ENCODE measurements at places on chromosomes 3 and 15.

DNA sequence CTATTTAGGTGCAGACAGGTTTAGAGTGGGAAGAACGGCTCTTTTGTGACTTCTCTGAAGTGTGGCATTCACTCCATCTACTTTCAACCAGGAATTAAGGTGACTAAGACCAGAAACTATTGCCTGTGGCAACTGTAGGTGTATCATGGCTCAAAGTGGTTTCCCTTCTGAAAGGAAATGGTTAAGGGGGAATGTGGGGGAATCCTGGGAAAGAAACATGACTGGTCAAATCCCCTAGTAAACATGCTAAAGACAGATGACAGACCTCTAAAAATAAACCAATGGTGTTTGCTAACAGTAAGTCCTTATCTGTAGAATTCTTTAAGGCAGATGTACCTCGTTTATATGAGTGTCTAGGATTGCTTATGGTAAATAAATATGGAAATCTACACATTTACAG is 56.9 kb downstream of the MEGF11 start:
- DNase-seq = no peak

- no peak for DNase-seq
Measured at GRCh38 chr3:34777386-34777785, 861.9 kb upstream of the ARPP21 start.

DNA sequence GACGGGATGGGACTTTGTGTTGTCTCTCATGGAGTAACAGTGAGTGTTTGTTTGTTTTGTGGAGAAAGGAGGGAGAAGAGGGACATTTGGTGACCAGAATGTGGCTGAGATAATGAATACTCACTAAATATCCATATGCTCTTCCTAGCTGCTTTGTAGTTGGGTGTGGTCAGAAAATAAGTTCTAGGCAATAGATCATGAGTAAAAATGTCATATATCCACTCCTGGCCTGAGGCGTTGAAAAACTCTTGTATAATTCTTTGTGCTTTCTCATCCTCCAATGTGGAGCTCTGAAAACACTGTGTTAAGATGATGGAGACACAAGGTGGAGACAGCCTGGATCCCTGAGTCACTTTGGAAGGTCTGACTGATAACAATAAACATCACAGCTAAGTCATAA is 28.0 kb upstream of the IL16 start:
- DNase-seq = no peak

DNA sequence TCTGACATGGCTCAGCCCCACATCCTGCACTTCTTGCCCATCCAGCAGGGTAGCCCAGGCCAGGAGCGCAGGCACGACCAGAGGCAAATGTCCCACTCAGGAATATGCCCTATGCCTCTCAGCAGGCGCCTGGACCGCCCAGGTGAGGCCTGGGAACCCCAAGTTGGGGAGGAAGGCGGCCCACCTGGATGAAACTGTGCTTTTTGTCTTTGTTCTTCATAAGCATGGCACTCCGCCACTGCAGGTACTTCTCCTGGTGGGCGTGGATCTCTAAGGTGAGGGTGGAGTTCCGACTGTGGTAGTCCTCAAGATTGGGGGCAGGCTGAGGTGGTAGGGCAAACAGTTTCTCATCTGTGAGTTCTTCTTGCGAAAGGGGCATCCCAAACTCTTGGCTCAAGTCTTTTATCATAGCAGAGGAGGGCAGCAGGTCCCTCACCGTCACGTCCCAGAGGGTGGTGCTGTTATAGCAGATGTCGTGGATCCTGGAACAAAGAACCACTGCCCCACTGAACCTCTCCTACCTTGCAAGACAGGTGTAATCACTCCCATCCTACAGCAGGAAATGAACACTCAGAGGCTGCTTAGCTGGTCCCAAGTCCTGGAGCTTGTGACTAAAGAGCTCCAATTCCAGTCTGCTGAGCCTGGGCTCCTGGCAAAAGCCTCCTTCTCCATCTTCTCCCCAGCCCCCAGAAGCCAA is 53.2 kb downstream of the ACAD9 start:
- no peak for DNase-seq

DNA sequence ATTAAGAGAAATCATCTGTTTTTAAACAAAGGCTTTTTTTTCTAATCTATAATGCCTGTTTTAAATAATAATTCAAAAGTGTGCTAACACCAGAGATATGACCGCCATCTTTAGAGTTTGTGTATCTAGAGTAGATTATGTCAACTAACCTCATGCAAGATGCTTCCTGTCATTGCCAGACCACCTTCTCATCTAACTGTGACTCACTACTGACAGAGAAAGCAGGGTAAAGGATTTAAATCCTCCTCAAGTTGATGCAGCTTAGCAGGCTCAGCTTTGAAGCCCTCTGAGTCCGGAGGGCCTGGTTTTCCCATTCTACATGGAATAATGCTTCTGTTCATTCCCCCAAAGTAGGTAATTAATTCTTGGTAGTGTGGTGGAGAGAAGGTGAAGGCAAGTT is 108.5 kb downstream of the ECT2 start:
- DNase-seq = no peak

DNA sequence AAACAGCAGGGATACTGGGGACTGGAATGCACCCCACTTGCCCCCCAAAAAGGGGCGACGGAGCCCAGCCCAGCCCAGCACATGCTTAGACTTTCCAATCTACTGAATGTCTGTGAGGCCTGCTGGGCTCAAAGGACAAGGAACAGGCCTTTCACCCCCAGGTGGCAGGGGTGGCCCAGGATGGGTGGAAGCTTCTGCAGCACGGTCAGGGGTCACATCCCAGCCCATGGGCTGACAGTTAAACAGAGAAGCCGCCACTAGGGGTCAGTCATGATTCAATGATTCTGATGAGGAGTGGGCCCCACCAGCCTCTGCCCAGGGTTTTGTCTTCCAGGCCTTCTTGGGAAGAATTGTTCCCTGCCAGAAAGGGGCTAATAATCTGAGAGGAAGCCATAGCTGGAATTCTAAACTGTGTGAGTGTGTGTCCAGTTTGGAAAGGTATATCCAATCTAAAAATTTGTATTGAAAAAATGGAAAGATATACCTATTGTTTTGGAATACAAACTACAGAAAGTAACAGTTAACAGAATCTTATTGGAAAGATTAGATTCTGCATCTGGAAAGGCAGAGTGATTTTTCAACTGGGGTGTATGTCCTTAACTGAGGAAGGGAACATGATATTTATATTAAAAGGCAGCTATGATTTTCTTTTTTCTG is 2.2 kb downstream of the CHRNB4 start:
- DNase-seq = peak; percentile 72

DNA sequence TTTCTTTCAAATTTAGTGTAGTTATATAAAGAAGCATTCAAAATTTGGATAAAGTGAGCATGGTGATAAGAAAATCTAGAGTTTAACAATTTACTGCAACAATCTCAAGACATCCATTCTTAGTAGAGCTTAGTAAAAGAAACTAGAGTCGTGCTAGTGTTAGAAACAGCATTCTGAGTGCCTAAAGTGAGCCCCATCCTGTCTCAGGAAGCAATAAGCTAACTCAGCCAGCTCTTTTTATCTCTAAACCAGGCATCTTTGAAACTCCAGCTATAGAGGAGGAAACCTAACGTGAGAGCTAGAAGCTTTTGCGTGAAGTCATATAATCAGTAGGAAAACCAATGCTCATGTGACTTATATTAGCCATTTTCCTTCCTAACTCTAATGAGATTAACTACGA is 1187.1 kb upstream of the EPHA6 start:
- no peak for DNase-seq

DNA sequence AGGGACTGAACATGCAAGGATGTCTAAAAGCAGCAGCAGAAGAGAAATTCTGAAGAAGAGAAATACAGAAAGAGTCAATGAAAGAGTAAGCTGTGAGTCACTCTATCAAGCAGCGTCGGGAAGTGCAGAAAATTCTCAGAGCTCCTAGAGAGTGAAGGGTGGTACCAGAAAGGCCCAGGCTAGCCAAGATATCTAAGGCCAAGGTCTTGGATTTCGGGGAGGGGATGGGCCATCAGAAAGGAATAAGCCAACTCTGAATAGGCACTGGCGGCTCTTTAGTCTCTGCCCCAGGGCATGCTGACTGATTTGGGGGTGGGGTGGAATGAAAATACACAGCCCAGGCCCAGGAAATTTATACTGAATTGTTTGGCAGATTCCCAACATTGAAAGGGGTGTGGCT is 70.8 kb downstream of the GPR156 start:
- DNase-seq = no peak

DNA sequence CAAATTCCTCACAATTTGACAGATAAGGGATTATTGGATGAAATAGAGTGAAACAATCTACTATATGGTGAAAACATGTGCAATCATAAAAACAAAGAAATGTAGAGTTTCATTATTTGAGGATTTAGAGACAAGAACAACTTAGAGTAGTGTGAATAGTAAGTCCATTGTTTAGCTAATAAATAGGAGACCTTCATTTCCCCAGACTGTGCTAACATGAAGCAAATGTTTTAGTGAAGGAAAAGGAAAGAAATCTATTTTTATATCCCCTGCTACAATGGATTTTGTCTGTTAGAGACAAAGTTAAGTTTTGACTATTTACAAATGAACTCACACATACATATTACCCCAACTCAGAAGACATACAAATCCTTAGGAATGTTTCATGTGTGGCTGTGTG is 77.8 kb downstream of the EFL1 start:
- no peak for DNase-seq

GRCh38 chr3:56251343-56251945 is 216.8 kb downstream of the ERC2 start:
- DNase-seq = no peak

DNA sequence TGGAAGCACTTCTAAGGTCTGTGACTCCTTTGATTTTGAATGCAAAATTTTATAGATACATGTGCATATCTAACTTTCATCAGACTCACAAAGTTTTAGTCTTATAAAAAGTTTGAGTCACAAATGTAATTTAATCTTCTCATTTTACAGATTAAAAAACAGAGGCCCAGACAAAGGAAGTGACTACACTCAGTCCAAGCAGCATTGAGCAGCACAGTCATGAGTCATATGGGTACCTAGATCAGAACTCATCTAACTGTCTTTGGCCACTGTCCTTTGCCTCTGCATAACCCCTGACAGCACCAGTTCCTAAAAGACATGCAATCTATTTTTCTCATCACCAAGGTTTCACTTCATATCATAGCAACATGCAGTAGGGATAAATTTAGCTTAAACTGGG is 210.7 kb upstream of the KCNH8 start:
- DNase-seq = no peak

DNA sequence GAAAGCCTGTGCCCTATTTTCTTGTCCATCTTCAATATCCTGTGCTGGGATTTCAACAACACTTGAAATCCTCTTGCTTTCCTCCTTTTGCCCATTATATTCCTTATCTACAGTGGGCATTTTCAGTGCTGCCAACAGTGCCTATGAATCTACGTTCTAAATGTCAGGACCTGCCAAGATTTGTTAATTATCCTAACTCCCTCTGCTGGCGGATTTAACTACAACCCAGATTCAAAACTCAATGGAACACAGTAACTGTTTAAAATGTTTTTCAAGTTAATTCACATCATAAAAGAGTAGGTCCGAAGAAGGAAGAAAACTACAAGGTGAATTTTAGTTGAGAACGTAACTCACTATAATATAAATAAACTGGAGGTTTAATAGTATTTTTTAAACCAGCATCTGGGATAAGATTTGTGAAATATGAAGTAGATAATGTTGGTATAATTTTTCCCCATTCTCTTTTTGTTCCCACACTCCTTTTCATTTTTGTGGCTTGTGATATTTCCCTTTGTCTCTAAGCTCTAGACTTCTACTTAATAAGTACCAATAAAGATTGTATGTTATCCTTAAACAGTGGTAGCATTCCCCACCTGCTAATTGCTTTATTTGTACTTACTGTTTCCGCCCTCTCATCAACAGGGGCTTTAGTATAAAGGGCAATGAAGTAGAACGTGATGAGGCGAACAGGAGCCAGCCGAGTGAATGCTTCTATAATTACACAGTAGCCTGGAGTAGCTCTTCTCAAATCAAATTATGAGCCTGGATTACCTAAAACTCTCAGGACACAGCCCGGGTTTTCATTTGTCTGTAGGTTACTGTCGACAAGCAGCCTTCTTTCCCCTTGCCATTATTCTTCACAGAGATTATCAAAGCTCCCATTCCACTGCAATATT is 302.5 kb upstream of the ATP11B start:
- no peak for DNase-seq

- DNase-seq = no peak
Measured at GRCh38 chr3:36524560-36524959, 144.3 kb downstream of the STAC start.

DNA sequence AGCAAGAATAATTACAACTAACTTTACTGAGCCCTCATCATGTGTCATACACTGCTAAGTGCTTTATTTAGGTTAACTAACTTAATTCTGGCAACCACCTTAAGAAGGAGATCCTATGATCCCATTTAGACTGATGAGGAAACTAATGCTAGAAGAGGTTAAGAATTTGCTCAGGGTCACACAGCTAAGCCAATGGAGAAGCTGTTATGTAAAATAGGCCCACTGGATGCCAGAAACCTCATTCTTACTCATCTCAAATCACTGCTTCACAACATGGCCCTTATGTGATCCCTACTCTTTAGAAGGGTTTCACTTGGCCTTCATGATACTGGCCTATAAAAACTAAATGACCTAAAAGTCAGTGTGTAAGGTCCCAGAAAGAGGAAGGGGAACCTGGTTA is 41.2 kb downstream of the IMPG2 start:
- DNase-seq = no peak

GRCh38 chr15:68626739-68627138 is 47.9 kb downstream of the CORO2B start:
- DNase-seq = no peak

- DNase-seq = no peak
Measured at GRCh38 chr3:150995510-150995909, 23.0 kb upstream of the CLRN1 start.

GRCh38 chr3:31873254-31873820 is 107.7 kb downstream of the OSBPL10 start:
- no peak for DNase-seq
